ENCODE measurements at places on chromosomes 11 and 22. TPM values are rescaled to one million over a fixed set of nuclear protein-coding genes. Genes with fewer than 3 reads are reported as not detected.
A peak's percentile ranks its signal among the peaks of the same experiment; 100 is the strongest.

The BTG4 gene
- total RNA-seq = not detected

GRCh38 chr22:44129619-44129976 lies 51.1 kb upstream of the PARVG start:
- H3K4me1 ChIP-seq = no peaks in the 10 kb centered on the region
- DNase-seq = peak; percentile 6
- no peak overlapping the region for H3K27ac ChIP-seq
- no peaks in the 10 kb centered on the region for H3K36me3 ChIP-seq
- no peak overlapping the region for H3K4me3 ChIP-seq

- H3K27ac ChIP-seq = no peak overlapping the region
- no peaks in the 10 kb centered on the region for H3K36me3 ChIP-seq
- H3K4me1 ChIP-seq = peaks cover 7% of the 10 kb centered on the region
- H3K4me3 ChIP-seq = no peak overlapping the region
Observed at GRCh38 chr11:72798361-72798760, 4.5 kb upstream of the STARD10 start.

The NLRP14 gene
- not detected for total RNA-seq

DNA sequence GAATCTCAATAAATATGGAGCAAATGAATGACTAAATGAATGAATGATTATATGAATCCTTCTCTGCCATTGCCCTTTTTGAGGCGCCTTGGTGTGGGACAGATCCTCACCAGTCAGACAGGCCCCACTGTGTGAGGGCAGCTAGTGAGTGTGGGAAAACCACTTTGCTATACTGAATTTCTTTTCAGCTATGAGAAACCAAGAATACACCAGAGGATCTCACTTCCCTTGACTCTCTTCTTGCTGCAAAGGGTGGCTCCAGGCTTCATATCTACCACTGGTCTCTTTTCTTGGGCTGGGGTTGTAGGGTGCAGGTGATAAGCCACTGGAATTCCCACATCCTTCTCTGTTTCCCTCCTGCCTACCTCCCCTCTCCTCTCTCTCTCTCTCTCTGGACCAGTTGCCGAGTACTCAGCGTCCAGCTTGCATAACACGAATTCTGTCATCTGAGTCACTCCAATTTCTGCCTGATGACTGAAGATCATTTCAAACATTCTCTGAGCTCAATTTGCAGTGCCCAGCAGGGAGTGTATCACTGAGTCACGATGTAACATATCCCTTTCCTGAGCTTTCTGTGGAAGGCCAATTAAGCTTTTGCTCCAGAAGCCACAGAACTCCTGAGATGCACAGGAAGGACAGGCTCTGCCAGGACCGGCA lies 304.3 kb upstream of the NCAM1 start:
- H3K4me1 ChIP-seq = no peaks in the 10 kb centered on the region
- no peak overlapping the region for H3K4me3 ChIP-seq
- DNase-seq = no peak

The CHADL gene
- 3.4 TPM for total RNA-seq

DNA sequence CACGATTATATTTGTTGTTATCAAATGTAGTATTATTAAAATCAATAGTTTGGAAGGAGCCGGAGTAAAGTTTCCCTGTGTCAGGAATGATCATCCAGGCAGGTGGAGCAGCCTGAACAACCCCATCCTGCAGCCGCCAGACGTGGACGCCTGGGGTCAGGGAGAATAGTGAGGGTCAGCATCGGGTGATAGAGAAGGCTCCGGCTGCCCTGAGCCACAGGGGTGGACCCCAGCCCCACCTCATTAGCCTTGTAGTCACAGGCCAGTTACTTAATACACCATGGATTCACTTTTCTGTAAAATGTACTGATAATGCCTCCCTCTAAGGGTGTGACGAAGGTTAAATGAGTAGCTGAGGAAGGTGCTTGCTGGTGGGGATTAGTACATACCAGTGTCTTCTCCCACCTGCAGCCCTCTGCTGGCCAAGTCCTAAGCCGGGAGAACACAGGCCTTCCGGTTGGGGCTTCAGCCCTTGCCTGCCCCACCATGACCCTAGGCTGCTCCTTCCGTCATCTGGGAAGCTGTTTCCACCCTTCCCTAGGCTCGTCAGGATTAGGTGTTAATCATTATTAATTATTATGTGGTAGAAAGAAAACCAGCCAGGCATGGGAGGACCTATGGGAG lies 14.9 kb downstream of the TMEM121B start:
- H3K4me1 ChIP-seq = peaks cover 9% of the 10 kb centered on the region
- peaks cover 80% of the 10 kb centered on the region for H3K36me3 ChIP-seq
- no peaks in the 10 kb centered on the region for H3K27me3 ChIP-seq
- no peak overlapping the region for H3K4me3 ChIP-seq
- peak overlapping the region; percentile 55 for H3K27ac ChIP-seq

- no peaks in the 10 kb centered on the region for H3K36me3 ChIP-seq
- no peak overlapping the region for H3K27ac ChIP-seq
- no peaks in the 10 kb centered on the region for H3K27me3 ChIP-seq
- no peaks in the 10 kb centered on the region for H3K4me1 ChIP-seq
- no peak overlapping the region for H3K4me3 ChIP-seq
- no peak for DNase-seq
Observed at GRCh38 chr11:26730414-26731083, 8.7 kb upstream of the SLC5A12 start.

The OR51E1 gene
- not detected for total RNA-seq

The MUC2 gene
- total RNA-seq = not detected

The TESMIN gene
- 0.81 TPM for total RNA-seq

DNA sequence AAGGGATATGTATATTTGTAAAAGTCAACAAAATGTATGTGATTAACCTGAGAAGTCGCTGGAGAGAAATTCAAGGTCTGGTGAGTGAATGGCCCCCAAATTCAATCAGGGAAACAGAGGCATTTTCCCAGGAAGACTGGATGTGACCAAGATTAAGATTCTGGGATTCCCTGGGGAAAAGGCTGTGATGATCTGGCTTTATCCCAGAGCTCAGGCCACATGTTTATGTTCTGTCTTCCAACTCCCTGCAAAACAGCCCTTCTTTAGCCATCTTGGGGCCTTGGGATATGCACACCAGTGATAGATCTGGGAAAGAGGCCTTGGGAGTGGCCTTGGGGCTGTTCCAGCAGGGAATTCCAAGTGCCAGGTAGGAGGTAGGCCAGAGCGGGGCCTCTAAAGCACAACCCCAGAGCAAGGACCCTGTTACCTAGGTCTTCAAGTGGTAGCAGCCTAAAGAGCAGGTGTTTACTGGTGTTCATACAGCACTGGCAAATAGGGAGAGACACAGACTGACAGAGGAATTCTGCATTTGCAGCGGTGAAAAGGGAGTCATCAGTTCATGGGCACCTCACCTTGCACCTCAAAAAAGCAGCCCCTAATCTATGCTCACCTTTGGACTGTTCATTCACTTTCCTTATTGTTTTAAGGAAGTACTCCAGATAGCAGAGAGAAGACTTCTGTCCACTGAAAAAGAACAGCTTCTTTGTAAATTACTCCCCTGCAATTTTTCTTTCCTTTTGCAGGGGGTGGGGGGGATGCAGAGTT lies 312.4 kb downstream of the BUD13 start:
- H3K4me1 ChIP-seq = no peaks in the 10 kb centered on the region
- H3K27ac ChIP-seq = no peak overlapping the region
- no peak overlapping the region for H3K4me3 ChIP-seq
- DNase-seq = no peak
- H3K36me3 ChIP-seq = no peaks in the 10 kb centered on the region

DNA sequence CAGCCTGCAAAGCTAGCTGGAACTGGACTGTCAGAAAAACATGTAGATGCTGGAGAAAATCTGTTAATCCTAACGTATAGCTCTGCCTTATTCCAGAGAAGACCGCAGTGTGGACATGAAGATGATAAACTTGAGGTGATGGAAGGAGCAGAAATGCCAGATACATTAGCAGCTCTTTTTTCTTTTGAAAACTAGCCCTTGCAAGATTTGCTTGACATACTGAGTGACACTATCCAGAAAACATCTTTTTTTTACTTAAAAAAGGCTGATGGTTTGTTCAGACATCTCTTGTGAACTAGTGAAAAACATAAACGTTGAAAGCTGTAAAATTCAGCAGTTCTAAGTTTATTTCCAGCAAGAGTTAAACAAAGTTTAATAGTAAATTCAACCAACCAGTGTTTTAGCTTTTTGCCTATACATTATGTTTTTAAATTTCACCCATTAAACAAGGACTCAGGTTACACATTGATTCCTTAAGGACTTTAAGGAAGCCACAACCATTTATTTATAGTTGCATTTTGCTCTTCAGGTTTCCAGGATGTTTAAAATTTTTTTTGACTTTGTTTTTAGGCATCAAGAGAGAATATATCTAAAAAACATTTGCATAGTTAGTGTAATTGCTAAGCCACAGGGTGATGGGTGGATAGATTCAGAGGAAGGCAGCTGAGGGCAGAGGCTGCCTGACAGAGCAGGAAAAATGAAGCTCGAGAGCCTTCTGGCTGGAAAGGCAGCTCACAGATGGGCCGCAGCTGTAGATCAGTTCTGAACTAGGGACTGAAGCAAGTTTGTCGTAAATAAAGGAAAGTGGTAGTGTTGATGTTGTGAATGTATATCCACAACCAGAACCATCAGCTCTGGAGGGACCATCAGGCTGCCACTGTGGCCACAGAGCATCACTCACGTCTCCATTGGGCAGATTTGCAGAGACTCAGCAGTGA lies 9.5 kb downstream of the SNAP29 start:
- DNase-seq = no peak
- H3K4me1 ChIP-seq = peaks cover 42% of the 10 kb centered on the region
- H3K36me3 ChIP-seq = peaks cover 47% of the 10 kb centered on the region
- H3K27ac ChIP-seq = peak overlapping the region; percentile 80
- no peaks in the 10 kb centered on the region for H3K27me3 ChIP-seq

GRCh38 chr11:96113193-96113681 lies 189.3 kb upstream of the MTMR2 start:
- peak overlapping the region; percentile 52 for H3K27ac ChIP-seq
- peaks cover 11% of the 10 kb centered on the region for H3K4me1 ChIP-seq

DNA sequence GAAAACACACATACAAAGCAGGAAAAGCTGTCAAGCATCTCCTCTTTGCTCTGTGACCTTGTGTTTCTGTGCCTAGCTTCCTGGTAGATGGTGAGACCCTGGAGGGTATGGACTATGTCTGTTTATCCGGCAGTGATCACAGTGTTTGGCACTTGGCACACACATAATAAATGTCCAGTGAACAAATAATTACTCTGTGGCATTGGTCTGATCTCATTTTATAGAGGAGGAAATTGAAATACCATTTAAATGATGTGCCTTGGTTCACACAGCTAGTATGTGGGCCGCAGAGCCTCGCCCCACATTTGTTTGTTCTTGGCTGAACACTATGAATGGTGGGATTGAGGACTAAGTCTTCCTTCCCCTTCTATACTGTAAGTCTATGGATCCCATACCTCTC lies 104.7 kb upstream of the SPON1 start:
- H3K27me3 ChIP-seq = no peaks in the 10 kb centered on the region
- no peaks in the 10 kb centered on the region for H3K36me3 ChIP-seq
- H3K27ac ChIP-seq = no peak overlapping the region
- H3K4me3 ChIP-seq = no peak overlapping the region

- H3K27me3 ChIP-seq = no peaks in the 10 kb centered on the region
- no peak overlapping the region for H3K4me3 ChIP-seq
- H3K4me1 ChIP-seq = no peaks in the 10 kb centered on the region
- H3K27ac ChIP-seq = no peak overlapping the region
- no peaks in the 10 kb centered on the region for H3K36me3 ChIP-seq
Observed at GRCh38 chr11:121833970-121834369, 282.0 kb downstream of the BLID start.

The FOLH1 gene
- total RNA-seq = 5.1 TPM

DNA sequence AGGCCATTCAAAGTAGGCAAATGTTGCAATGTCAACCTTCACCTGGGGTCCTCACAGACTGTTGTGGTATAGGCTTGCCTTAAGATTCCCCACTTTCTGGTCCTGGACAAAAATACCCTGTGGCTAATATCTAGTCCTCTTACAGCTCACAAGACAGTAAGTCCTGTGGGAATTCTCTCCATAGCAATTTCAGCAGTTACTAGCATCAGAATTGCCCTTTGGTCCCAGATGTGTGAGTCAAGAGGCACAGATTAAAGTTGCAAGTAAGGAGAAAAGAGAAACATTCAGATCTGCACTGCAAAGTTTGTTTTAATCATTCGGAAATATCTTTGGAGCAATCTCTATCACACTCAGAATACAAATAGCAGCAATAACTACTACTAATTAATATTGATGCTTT lies 420.2 kb downstream of the NTM start:
- peaks cover 1% of the 10 kb centered on the region for H3K27me3 ChIP-seq
- DNase-seq = no peak
- no peak overlapping the region for H3K27ac ChIP-seq
- no peaks in the 10 kb centered on the region for H3K36me3 ChIP-seq
- no peaks in the 10 kb centered on the region for H3K4me1 ChIP-seq
- no peak overlapping the region for H3K4me3 ChIP-seq

DNA sequence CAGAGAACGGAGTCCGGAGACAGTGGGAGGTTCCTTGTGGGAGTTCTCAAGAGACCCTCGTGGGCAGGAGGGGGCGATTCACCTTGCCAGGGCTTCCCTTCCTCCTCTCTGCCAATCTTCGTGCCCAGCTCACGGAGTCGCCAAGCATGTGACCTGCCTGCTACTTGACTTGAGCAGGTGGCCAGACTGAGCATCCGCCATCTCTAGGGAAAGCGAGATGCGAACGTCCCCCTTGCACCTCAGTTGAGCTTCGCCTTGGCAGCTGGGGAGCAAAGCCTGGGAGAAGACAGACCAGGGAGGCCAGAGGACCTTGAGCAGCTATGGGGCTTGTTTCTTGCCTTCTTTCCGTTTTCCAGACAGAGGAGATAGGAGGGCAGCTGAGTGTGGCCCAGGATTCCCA lies 123.2 kb downstream of the GRIK4 start:
- no peak for DNase-seq
- H3K27me3 ChIP-seq = no peaks in the 10 kb centered on the region
- no peaks in the 10 kb centered on the region for H3K36me3 ChIP-seq

GRCh38 chr22:27650572-27650971 lies 151.0 kb downstream of the MN1 start:
- no peaks in the 10 kb centered on the region for H3K27me3 ChIP-seq
- H3K36me3 ChIP-seq = no peaks in the 10 kb centered on the region
- DNase-seq = no peak
- no peaks in the 10 kb centered on the region for H3K4me1 ChIP-seq

GRCh38 chr11:68939583-68940555 lies 36.2 kb downstream of the IGHMBP2 start:
- DNase-seq = no peak
- H3K4me3 ChIP-seq = no peak overlapping the region
- no peak overlapping the region for H3K27ac ChIP-seq
- H3K36me3 ChIP-seq = peaks cover 45% of the 10 kb centered on the region

The FGF3 gene
- not detected for total RNA-seq

The SCT gene
- not detected for total RNA-seq

The SLC43A3 gene
- 117 TPM for total RNA-seq

The ANO5 gene
- 5.9 TPM for total RNA-seq

The SHANK3 gene
- total RNA-seq = 59.9 TPM
